ENCODE measurements at places on chromosomes 3 and 15.

DNA sequence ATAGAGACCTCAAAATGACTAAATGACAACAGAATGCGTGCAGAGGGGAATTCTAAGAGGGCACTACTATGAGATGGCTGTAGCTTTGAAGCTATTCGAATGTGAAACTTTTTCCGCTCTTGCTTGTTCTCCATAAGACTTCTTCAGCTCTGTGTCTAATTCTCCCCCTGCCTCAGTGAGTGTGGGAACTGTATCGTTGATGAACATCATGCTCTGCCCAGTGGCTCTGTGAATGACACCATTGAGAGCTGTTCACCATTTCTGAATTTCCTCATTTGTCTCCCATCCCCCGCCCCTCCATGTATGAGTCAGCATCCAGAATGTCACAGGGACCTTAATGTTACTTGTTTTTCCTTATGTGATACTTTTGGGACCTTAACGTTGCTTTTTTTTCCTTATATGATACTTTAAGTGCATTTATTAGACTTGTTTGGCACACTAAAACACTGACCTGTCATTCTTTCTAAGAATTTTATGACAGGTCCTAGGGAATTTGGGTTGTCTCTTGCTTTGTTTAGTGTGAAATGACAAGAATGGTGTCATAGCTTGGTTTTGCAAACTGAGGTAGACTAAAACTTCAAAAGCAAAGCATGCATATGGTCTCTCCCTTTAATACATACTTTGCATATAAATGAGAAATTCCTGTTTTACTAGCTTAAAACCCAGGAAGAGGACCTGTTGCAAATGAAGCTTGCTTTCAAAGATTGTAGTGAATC lies 99.6 kb downstream of the FNDC3B start:
- DNase-seq, result no peak

DNA sequence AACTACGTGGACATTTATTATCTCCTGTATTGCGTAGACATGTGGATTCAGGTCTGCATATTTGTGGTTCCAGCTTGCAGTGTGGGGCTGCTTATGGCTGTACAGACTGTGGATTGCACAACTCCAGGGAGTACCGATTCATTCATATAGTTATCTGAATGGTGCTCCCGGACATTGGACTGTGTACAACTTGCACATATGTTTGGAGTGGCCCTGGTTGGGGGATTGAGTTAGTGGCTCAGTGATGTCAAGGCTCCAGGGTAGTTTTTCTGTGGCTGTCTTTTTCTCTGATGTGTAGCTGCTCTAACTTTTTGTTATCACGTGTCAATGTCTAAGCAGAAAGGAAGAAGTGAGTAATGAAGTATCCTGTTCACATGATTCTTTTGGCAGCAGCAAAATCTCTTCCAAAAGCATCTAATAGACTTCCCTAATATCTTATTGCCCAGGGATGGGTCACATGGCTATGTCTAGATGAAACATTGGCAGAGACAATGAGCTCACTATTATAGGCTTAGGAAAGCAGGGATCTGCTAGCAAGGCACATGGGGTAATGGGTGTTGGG lies 15.8 kb downstream of the ST3GAL6 start:
- DNase-seq, result no peak

GRCh38 chr3:165459924-165460835 lies 264.0 kb upstream of the SLITRK3 start:
- no peak for DNase-seq

GRCh38 chr3:129231331-129232119 lies 17.9 kb upstream of the COPG1 start:
- no peak for DNase-seq

DNA sequence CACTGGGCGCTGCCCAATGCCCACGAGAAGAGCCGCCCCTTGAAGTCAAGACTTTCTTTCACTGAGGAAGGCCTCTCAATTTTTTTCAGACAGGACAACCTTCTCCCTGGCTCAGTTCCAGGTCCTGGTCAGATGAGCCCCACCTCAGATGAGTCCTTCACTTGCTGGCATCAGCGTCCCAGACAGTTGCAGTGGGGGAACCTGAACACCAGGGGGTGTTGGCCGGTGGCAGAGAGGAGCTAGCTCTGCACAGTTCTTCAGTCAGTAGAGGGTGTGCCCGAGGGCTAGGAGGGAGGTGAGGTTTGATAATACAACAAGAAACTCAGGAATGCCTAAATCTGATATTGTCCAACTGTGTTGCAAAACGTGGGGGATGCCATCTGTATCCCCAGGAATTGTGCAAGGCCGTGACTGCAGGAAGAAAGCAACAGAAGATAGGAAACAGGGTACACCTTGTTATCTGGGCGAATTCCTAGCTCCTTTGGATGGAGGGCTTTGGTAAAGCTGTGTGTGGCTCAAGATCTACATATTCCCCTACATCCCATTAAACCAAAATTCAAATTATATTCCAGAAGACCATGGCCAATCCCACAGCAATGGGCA lies 34.3 kb downstream of the CCR3 start:
- DNase-seq, result peak; percentile 56

DNA sequence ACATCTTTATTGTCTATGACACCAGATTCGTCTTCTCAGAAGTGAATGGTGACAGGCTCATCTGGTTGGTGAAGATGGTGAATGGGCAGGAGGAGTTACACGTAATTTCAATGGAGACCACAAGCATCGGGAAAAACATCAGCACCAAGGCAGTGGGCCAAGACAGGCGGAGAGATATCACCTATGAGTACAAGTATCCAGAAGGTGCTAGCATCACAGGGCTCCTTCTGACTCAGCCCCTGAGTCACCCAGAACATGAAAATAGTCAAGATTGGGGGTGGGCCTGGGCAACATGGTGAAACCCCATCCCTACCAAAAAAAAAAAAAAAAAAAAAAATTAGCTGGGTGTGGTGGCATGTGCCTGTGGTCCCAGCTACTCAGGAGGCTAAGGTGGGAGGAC lies 32.6 kb downstream of the TGM4 start:
- DNase-seq, result no peak

GRCh38 chr15:101056366-101057334 lies 137.5 kb downstream of the LRRK1 start:
- DNase-seq, result no peak

DNA sequence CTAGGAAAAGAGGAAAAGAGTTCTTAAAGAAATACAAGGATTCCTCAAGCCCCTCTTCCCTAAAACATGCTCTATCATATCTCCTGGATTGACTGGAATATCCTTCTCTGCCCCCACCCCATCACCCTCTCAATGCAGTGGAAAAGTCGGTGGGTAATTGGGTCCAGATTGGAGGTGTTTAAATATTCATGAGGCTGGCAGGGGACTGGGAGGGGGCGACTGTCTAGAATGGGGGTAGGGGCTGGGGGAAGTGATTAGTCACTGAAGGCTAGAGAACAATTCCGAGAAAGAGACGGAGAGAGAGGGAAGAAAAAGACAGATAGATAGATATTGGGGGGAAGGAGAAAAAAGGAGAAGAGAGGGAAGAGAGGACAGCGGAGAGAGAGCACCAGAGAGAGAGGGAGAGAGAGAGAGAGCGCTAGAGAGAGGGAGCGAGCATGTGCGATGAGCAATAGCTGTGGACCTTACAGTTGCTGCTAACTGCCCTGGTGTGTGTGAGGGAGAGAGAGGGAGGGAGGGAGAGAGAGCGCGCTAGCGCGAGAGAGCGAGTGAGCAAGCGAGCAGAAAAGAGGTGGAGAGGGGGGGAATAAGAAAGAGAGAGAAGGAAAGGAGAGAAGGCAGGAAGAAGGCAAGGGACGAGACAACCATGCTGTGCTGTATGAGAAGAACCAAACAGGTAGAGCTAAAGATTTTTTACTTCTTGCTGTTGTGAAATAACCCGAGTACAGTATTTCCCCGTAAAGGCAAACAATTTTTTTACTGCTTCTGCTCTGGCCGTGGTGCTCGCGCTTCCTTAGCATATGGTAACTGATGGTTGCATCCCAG lies at the start of gene GAP43:
Gene GAP43, plus strand, starts transcription at position 467 of the 825 bp plus-strand sequence. Its CDS starts 180 bp downstream, at position 647.
- no peak for DNase-seq

GRCh38 chr3:4207672-4208071 lies 95.5 kb upstream of the SETMAR start:
- no peak for DNase-seq

- DNase-seq, result no peak
These were observed 12.5 kb upstream of the C15orf61 start for GRCh38 chr15:67508407-67508806.

- DNase-seq, result no peak
These were observed 224.8 kb downstream of the FAM43A start for GRCh38 chr3:194910414-194910984.

DNA sequence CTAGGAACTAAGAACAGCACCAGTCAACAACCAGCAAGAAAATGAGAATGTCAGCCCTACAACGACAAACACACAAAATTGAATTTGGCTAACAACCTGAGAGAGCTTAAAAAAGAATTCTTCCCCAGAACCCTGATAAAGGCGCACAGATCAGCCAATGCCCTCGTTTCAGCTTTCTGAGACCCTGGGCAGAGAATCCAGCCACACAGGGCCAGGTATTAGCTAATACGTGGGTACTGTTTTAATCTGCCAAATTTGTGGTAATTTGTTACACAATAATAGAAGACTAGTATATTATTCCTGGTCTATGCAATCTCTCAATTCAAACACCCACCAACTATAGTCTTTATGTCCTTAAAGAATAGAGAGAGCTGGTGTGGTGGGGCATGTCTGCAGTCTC lies 291.6 kb upstream of the GADL1 start:
- DNase-seq, result no peak

GRCh38 chr15:70029297-70029701 lies 68.4 kb downstream of the TLE3 start:
- DNase-seq, result no peak

GRCh38 chr3:196012481-196012880 lies 69.4 kb downstream of the TFRC start:
- DNase-seq, result no peak

GRCh38 chr3:187740421-187741399 lies 4.6 kb downstream of the BCL6 start:
- no peak for DNase-seq

DNA sequence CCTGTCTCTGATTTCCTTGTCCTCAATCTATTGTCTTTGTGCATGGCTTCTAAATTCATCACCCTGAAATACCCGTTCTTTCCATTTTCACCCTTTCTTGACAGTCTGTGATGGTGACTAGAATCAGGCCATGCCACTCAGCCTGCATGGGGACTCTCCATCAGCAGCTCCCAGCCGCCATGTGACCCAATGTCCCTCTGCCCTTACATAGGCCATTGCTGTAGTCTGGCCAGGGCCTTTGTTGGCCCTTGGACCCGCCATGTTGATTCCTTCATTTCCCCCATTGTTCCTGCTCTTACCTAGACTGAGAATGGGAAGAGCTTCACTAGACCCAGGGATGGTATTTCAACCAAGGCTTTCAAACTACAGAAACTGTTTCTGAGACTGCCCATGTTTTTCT lies 45.8 kb downstream of the SPSB4 start:
- DNase-seq, result no peak

DNA sequence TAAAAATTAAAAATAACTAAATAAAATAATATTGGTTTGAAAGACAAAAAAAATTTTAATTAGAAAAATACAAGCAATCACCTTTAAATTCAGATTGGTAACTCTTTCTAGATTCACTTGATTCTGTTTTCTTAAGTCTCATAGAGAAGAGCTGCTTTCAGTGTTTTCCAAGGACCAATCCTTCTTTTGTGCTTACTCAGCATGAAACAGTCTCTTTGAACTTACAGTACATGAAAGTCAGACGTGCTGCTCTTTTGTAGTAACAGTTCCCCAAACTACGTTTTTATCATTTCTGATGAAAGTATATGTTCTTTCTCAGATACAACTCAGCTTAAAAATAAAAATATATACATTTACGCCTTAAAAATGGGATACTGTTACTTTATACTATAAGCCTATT lies 171.9 kb upstream of the CCDC54 start:
- DNase-seq, result no peak

DNA sequence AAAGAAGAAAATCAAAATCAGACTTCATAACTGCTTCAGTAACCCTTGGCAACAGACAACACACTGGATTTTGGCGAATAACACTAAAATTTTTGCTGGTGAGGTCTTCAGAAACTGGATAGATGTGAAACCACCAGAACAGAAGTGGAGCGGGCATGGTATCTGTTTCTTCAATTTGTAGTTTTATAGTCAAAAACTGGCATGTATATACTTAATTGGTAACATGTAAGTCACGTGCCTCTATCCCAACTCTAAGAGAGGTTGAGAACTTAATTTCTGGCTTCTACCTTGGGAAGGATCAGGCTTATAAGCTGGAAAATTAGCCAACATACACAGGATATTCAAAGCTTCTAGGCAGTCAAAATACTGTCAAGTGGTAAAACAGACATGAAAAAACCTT lies 172.6 kb upstream of the CHL1 start:
- DNase-seq, result no peak

- DNase-seq, result no peak
These were observed 3.9 kb downstream of the LRRK1 start for GRCh38 chr15:100923076-100923475.

DNA sequence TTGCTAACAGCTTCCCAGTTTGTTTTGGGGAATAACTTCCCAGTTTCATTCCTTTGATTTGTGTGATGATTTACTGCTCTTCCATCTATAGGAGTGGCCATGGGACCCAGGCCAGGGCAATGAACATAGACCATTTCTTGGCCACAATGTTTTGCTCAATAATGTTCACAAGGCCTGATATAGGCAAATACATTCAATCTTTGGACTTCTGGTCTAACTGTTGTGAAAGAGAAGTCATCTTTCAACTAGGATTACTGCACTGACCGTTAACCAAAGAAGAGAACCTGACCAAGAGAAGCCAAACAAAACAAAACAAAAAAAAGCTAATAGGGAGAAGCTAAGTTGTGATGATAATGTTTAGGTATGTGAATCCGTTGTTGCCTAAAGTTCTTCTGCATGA lies 221.8 kb upstream of the SUCLG2 start:
- no peak for DNase-seq

DNA sequence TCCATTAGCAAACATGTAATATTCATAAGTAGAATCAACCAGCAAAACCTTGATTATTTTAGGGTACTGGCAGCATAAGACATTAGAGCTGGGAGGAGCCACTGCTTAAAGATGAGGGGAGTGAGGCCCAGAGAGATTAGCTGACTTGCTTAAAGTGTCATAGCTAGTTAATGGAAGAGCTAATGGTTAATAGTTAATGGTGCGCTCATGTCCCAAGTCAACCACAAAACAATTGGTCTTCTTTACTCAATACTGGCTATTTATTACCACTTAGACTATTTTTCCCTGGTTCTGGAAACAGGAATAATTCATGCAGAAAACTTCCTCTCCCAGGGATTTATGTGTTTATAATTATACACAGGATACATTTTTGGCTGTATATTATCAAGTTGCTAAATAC lies 33.1 kb downstream of the EIF4E3 start:
- no peak for DNase-seq

DNA sequence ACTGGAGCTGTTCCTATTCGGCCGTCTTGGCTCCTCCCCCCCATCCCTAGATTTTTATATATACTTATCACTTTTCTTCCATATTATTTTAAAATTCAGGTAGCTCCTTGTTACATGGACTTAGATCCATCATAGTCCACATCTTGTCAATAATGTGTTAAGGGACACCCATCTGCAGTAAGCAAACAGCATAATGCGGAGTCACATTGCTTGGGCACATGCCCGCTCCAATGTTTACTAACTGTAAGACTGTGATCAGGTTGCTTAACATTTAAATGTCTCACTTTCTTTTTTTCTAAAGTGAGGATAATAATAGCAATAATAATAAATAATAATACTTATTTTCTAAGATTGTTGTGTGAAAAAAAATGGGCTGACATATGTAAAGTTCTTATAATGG lies 303.2 kb upstream of the SOX14 start:
- DNase-seq, result no peak

Measured in stimulated activated CD8-positive, alpha-beta memory T cell treated with anti-CD3 and anti-CD28 coated beads, Interleukin-4, amount 100 ng/mL, for 4 hours (primary cell).